RCC 7860 (cell line): ENCODE measurements at places on chromosomes 7 and 10.

DNA sequence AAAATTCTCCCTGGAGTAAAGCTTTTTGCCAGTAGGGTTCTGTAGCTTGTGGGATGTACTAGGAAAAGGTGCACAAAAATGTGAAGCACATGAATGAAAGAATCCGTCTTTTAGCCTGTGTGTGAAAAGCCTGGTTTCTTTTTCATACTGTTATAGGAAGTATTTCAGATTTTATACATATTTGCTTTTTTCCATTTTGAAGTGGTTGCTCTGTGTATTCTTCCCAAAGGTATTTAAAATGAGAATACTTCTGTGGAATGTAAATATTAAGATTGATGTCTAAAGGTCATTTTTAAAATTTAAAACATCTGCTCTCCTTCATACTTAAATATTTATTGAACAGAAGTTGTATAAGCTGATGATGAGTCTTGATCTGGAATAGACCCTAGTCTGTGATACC is 96.8 kb downstream of the CDK14 start:
- no peak for DNase-seq

- DNase-seq, result no peak
These were observed 244.9 kb upstream of the LRRTM3 start for GRCh38 chr10:66680886-66681285.

GRCh38 chr10:59954296-59954695 is 47.9 kb upstream of the CCDC6 start:
- DNase-seq, result no peak

DNA sequence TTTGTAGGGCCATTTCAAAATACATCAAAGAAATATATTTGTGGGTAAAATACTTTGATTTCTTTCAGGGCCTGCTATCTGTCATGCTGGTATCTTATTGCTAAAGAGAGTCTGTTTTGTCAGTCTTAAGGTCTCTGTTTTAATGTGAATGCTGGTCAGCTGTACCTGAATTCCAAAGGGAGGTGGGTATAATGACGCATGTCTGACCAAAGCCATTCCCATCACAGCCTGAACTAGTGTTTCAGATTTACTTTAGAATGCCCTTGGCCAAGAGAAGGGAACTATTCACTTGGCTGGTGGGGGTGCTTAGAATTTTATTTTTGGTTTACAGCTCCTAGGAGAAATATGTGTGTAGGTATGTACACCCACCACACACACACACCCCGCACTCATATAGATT is 30.6 kb upstream of the MYL10 start:
- no peak for DNase-seq

DNA sequence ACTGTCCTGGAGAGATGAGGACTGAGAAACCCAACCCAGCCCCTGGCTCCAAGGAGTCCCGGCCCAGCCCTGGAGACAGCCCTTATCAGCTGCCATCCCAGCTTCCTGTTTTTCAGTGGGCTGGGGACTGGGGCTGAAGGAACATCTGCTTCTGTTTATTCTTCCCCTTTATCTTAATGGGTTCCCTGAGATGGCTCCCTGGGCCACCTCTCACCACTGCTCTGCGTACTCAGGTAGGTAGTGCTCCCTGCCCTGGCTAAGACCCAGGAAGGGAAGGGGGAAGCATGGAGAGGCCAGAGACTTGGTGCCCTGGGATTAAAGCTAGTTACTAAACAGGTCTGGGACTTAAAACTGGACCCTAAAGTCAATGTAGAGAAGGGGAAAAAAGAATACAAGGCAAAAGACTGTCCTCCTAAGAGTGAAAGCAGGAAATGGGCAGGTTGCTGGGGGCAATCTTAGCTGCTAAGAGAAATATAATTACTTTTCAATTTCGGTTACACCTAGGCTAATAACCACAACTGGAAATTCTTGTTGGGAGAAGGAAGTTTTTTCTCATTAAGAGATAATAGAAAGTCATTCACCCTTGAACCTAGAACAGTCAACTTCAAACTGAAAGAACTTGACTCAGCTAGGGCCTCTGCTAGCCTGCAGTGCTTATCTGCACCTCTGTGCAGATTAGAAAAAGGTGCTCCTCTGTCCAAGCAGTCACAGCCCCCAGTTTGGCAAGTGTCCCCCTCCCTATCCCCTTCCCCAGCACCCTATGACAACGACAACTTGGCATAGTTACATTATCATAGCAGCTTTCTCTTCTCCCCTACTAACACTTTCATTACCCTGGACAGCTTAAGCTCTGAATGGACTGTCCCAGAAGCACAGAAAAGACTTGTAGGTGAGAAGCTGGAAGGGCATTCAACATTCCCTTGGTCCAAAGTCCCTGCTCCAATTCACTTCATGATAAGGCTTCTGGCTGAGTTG is 65.6 kb upstream of the KDM7A start:
- no peak for DNase-seq
